ENCODE measurements at places on chromosomes 11 and 22. TPM values are rescaled to one million over a fixed set of nuclear protein-coding genes. Genes with fewer than 3 reads are reported as not detected.

Gene KRTAP5-11
- not detected for polyA plus RNA-seq

- H3K4me3 ChIP-seq, result no peak overlapping the region
- H3K27ac ChIP-seq, result no peak overlapping the region
- H3K4me1 ChIP-seq, result peaks cover under 1% of the 10 kb centered on the region
- H3K27me3 ChIP-seq, result no peaks in the 10 kb centered on the region
These were observed 15.0 kb upstream of the MOB2 start for GRCh38 chr11:1501421-1502167.

DNA sequence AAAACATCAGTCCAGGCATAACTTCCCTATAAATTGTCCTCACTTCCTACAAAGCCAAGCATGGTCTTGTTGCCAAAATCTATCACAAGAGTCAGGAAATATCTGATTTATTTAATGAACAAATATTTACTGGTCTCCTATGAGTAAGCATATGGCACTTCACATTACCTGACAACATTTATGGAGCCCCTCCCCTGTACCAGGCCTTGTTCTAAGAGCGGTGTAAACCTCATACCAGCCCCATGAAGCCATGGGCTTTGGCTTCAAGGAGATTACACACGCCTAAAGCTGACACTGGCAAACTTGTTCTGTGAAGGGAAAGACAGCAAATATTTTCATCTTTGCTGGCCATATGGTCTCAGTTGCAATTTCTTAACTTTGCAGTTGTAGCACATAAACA is 43.0 kb upstream of the EIF3D start:
- DNase-seq, result no peak
- no peaks in the 10 kb centered on the region for H3K36me3 ChIP-seq
- no peaks in the 10 kb centered on the region for H3K27me3 ChIP-seq

DNA sequence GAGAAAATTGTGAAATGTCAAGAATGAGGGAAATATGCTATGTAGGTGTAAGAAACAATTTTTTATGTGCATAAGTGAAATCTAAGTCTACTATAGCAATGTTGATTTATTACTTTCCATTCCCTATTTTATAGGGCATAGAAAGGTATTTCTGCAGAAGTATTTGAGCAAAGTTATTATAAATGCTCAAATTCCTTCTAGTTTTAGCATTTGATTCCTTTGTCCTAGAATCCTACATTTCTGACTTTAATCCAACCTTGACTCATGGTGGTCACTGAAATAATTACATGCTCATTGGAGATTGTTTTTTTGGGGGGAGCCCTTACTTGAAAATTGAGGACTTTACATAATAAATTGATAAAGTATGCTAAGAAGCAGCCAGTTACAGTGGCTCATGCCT is 716.6 kb upstream of the LUZP2 start:
- no peaks in the 10 kb centered on the region for H3K36me3 ChIP-seq
- no peaks in the 10 kb centered on the region for H3K4me1 ChIP-seq
- no peak overlapping the region for H3K27ac ChIP-seq

GRCh38 chr11:101914341-101914737 is 471 bp upstream of the CEP126 start:
- peaks cover 21% of the 10 kb centered on the region for H3K4me1 ChIP-seq
- H3K36me3 ChIP-seq, result no peaks in the 10 kb centered on the region
- peak overlapping the region; percentile 39 for H3K4me3 ChIP-seq
- no peak for DNase-seq
- H3K27me3 ChIP-seq, result no peaks in the 10 kb centered on the region

- no peaks in the 10 kb centered on the region for H3K27me3 ChIP-seq
- DNase-seq, result no peak
- H3K4me1 ChIP-seq, result no peaks in the 10 kb centered on the region
- no peaks in the 10 kb centered on the region for H3K36me3 ChIP-seq
- H3K27ac ChIP-seq, result no peak overlapping the region
These were observed 811 bp downstream of the LRRC4C start for GRCh38 chr11:41458641-41459040.

GRCh38 chr11:108432783-108433182 is 34.5 kb downstream of the C11orf65 start:
- no peaks in the 10 kb centered on the region for H3K36me3 ChIP-seq
- no peak overlapping the region for H3K4me3 ChIP-seq
- H3K27ac ChIP-seq, result no peak overlapping the region
- H3K4me1 ChIP-seq, result no peaks in the 10 kb centered on the region

All from B cell (primary cell).